Activated CD4-positive, alpha-beta T cell treated with anti-CD3 and anti-CD28 coated beads, Interleukin-2, Interleukin-4, amounts not matched to agents 100 ng/mL and 50 ng/mL, durations not matched to agents 16 hours and 8 hours (primary cell): ENCODE measurements at places on chromosomes 3 and 15.

DNA sequence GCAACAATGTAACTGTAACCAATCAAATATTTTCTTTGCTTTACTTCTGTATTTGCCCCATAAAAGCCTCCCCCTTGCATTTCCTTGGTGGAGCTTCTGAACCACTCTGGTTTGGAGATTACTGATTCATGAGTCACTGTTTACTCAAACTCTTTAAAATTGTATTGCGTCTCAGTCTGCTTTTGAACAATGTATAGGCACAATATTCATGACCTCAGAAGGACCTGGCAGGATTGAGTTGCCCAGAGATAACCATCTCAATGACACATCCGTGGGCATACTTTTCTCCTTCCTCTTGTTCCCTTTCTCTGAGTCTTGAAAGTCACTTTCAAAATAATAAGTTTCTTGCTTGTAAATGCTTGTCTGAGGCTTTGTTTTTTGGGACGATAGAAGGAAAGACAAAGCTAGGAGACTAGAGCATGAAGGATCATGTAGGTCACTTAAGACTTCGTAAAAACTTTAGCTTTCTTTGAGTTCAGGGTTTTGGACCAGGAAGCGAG, 57.1 kb upstream of the POU1F1 start:
- peak; percentile 79 for DNase-seq

DNA sequence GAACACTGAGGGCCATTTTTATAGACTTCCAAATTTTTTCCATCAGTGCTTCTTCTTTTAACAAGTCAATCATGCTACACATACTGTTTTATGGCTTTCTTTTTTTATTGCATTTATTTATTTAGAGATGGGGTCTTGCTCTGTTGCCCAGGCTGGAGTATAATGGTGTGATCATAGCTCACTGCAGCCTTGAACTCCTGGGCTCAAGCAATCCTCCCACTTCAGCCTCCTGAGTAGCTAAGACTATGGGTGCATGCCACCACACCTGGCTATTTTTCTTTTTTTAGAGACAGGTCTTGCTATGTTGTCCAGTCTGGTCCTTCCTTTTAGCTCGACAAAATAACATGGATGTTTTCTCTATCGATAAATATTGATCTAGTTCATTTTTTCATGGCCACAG, 425.8 kb upstream of the WNT5A start:
- no peak for DNase-seq

GRCh38 chr3:62940771-62941563, 65.8 kb upstream of the CADPS start:
- no peak for DNase-seq

DNA sequence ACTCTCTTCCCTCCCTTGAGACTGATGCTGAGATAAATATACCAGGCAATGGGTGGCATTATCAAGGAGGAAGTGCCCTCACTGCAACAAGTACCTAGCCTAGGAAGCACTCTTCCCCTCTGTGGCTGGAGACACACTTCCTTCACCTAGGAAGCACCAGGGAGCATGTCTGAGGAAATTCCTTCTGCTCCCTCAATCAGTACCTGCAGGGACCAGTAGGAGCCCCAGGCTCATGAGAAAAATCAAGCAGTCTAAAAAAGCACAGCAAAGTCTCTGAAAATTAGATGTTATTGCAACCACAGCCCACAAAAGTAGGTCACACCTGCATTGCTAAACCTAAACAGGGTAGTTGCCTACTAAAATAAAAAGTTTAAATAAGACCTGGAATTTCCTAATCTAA, 78.2 kb upstream of the TRPM1 start:
- no peak for DNase-seq

DNA sequence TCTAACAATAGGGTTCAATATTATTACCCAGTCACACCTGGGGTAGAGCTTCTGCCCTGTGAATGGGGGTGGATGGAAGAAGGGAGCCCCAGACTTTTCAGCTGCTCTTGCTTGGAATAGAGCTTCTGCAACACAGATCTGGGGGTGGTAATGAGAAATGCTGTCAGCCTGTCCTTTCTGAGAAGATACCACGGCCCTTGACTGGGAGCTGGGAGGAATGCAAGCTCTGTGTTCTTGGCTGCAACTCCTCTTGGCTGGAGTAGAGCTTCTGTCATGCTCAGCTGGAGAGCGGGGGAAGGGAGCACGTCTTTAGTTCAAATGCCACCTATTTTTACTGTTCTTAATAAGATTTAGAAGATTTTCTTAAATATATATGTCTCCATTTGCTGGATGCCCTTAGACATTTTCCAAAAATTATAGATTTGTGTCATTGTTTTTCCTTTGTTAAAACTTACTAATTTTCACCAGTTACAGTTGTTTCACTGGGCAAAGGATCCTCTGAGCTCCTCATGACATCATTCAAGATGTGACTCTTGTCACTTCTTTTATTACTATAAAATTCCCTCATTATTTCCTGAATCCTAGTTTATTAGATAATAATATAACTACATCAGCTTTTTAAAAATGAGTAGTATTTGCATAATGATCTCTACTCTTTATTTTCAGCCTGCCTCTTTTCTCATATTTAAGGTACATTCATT, 180.0 kb upstream of the TGFBR2 start:
- no peak for DNase-seq
